Stimulated activated CD8-positive, alpha-beta memory T cell treated with anti-CD3 and anti-CD28 coated beads, Interleukin-4, amount 100 ng/mL, for 4 hours (primary cell): ENCODE measurements at places on chromosomes 6 and 20.

GRCh38 chr6:149896491-149896890 is 1.4 kb downstream of the RAET1E start:
- no peak for DNase-seq

- DNase-seq, result no peak
Observed at GRCh38 chr6:36781669-36782068, 57.6 kb downstream of the CPNE5 start.

DNA sequence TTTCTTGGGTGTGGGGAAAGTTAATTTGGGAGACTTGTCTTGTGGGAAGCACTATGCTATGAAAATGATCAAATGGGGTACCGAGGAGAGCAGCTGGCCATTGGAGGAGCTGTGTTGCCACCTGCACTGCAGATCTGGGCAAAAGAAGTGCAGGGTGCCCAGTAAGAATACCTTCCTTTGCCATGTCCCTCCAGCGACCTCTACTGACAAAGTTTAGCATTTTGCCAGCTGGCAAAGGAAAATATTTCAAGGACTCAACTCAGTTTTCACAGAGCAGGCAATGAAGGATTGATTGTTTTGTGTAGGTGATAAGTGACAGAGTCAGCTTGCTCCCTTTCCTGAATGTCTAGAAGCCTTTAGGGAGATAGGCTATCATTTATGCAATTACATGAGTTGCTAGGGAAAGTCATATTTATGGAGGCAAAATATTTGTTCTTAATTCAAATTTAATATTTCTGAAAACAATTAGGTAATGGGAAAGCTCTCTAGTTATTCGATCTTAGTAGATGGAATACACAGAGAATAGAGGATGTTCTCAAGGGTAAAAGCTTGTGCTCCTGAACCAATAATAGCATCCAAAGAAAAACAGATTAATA is 118.4 kb downstream of the FARS2 start:
- DNase-seq, result no peak

DNA sequence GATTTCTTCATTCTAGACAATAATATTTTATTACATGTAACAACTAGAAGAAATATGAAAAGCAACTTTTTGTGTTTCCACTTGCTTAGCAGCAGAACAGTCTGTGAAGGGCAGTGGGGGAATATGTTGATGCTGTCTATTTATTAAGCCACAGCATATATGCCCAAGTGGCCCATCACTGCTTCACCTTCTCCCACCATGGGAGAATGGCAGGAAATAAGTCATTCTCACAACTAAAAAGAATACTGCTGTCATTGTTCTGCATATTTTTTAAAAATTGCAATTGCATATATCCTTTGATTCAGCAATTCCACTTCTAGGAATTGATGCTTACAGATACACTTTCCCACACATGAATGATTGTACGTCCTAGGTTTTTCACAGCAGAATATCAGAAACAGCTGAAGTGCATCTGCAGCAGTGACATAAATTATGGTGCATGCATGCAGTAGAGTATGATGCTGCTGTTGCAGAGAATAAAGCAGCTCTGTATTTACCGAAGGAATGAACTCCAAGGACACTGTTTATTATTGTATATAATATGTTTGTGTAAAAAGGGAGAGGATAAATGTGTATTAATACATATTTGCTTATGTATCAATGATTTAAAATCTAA is 26.8 kb downstream of the KIF3B start:
- no peak for DNase-seq

DNA sequence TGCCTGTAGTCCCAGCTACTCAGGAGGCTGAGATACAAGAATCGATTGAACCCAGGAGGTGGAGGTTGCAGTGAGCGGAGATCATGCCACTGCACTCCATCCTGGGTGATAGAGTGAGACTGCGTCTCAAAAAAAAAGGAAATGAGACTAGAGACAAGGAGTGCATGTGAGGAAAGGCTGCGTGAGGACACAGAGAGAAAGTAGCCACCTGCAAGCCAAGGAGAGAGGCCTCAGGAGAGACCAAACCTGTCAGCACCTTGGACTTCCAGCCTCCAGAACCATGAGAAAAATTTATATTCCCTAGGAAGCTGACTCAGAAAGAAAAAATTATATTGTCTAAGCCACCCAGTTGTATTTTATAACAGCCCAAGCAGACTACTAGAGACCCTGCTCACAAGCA is 7.4 kb upstream of the BEND3 start:
- no peak for DNase-seq

DNA sequence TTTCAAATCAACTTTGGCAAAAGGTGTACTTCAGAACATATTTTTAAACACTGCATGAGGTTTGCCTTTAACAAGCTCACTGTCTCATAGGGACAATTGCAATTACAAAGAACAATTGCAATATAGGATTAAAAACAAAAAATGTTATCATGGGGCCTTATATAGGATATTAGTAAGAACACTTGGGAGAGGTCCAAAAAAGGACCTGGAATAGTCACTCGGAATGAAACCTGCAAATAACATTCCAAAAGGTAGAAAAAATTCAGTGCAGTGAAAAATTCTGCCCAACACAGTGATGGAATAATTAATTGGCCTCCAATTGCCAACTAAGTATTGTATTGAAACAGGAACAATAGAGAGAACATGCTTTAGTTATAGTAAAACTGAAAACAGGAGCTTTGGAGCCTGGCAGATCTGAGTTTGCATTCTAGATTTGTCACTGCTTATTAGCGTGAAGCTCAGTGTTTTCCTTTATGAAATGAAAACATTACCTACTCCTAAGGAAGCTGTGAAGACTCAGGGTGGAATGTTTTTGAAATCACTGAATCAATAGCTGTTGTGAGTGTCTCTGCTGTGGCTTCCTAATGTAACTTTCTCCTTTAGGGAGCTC is 172.6 kb upstream of the BMP5 start:
- DNase-seq, result no peak

DNA sequence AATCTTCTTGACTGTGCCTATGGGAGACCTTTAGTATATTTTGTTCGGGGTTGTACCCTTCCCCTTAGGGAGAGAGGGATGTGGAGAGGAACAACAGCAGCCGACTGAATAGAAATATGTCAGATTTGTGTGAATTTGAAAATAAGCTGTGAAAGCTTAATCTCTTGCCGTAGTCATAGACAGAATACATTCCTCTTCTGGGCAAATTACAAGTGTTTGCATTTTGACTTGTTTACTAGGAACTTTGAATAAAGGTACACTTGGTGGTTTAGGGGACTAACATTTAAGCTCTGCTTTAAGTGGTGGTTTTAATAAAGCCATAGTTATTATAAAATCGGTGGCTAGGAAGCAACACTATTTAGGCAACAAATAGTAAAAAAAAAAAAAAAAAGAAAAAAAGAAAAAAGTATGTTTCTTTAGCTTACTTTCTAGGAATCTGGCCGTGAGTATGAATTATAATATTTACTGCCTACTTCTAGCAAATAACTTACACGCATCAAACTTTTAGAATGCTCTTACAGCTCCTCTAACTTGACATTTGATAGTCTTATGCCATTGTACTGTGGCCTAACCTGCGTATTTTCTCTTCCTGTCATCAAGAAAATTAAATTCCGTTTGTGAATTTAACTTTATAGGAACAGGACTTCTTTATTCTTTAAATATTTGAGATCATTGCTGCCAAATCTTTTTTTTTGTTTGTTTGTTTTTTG is 65.1 kb downstream of the ZBTB2 start:
- DNase-seq, result no peak

DNA sequence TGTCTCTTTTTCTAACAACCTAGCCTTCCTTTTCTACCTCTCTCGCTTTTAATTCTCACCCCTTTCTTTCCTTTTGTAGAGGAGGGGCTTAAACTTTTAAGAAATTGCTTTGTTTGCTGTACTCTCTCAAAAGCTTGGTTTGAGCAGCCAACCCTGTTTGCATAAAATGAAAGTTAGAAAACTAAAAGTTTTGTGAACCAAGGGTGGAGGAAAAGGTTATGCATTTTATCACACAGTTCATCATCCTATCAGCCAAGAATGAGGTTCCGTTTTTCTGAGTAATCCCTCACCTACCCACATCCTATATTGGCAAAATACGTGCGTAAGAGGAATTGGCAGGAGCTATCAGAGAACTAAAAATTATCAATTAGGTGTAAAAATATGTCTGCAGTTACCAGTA is 42.8 kb upstream of the LOC128125822 start:
- DNase-seq, result no peak

GRCh38 chr20:8656335-8656734 is 412.6 kb upstream of the PLCB4 start:
- DNase-seq, result no peak

- DNase-seq, result no peak
Observed at GRCh38 chr6:72966628-72967280, 258.5 kb downstream of the KHDC1L start.

GRCh38 chr6:38591439-38591838 is 48.3 kb downstream of the BTBD9 start:
- no peak for DNase-seq

DNA sequence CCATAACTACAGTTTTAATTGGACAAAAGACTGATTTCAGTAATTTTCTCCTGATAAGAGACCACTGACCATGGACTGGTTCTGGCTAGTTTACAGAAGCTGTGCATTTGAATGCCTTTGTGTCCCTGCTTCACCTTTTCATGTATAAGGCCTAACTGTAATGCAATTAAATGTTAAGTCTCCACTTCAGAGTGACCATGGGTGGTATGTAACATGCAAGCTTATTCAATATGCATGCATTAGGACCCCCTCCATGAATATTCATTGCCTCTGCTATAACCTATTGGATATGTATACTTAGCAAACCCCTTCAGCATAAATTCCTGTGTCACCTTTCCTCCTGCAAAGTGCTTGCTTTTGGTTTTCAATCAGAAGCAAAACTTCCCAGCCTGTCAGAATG is 2.2 kb downstream of the UBD start:
- DNase-seq, result no peak

DNA sequence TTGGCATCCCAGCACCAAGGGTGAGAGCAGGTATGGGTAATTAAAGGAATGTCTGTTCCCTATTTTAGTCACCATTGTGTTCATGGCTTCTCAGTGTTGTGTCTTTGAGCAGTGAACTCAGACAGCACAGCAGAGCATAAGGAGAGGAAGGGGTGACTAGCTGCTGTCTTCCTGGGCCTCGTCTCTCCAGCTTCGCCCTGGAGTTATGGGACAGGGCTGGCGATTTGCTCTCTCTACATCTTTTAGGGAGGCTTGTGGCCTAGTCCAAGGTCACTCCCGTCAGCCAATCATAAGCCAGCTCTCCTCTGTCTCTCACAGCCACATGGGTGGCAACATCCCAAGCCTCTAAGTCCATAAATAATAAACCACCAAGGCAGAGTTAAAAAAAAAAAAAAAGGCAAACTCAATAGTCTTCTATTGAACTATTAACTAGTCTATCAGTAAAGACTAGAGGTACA is 7.3 kb downstream of the CST3 start:
- no peak for DNase-seq

GRCh38 chr6:149318581-149319286 is 1.2 kb downstream of the TAB2 start:
- no peak for DNase-seq

DNA sequence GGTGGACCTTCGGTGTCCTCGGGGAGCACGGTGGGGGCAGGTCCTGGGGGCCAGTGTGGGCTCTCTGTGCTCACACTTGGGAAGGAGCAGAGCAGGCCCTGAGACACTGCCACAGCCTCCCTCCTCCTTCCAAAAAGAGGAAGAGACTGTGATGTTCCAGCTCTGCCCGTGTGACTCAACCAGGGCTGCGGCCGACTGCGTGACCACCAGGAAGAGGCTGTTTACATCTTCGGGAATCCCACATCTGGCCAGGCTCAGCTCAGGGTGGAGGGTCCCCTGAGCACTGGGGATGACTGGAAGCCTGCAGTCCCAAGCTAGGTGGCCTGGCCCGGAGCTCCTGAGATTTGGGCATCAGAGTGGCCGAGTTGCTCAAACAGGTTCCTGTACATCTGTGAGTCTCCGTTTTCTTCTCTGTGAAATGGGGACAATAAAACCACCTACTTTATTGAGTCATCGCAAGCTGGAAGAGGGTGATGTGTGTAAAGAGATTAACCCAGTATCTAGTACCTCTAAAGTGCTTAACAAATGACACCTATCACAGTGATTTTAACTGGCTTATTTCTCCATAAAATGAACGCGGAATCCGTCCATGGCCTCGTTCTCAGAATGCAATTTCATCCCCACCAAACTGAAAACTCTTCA is 242.1 kb downstream of the DLL1 start:
- no peak for DNase-seq

GRCh38 chr6:142222022-142222421 is 75.0 kb downstream of the VTA1 start:
- no peak for DNase-seq
